AG10803 (cell line): ENCODE measurements at places on chromosomes 6 and 20.

DNA sequence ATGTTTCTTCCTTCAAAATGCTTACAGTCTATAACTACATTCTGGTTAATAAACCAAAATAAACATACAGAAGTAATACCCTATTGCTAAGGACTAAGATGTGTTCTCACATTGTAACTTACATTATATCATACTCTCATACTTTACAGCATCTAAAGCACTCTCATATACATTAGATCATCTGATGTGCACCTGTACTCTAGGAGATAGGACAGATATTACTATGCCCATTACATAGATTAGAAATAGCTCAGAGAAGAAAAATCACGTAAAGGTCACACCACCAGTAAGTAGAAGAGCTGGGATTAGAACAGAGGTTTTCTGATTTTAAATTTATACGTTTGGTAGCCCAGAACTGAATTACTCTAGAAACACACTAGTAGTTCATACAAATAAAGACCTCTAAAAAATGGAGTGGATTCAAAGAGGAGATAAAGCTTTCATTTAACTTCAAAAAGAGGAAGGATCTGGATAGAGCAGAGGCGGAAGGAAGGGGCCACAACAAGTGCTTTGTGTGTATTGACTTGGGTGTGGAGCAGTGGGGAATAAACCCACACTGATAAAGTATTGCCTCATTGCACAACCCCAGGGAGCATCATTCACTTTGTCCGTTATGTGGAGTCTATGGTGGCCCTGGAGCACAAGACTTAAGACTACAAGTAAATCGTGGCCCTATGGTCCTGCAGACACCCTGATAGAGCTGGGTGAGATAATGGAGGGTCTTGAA, 30.9 kb downstream of the SLC2A12 start:
- no peak for DNase-seq

GRCh38 chr20:53695797-53696527, 102.3 kb upstream of the ZNF217 start:
- DNase-seq = no peak

DNA sequence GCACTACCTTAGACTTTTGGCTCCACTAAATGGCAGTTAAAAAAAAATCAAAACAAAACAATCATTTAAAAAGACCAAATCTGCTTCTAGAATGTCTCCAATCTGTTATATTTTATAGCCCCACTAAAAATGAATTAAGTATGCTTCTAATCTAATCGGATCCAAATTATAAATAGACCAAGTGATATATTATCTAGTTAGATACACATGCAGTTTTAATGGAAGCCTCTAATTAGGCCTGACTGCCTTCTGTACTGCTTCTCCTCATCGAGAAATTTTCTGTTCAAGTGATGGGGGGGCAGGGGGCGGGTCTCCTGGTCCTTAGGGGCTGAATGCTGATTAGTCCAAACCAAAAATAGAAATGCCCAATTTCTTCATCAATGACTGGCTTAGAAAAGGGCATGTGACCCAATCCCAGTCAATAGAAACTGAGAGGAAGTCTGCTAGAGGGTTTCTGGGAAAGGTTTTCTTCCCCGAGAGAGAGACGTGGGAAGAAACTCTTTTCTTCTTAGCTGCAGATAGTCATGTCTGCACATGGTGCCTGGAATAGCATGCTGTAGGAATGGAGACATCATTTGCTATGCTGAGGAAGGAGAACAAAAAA, 6.9 kb downstream of the SESN1 start:
- no peak for DNase-seq

GRCh38 chr20:43176726-43177125, 13.0 kb downstream of the PTPRT start:
- DNase-seq = no peak

GRCh38 chr6:133277900-133278545, 36.9 kb downstream of the EYA4 start:
- no peak for DNase-seq

DNA sequence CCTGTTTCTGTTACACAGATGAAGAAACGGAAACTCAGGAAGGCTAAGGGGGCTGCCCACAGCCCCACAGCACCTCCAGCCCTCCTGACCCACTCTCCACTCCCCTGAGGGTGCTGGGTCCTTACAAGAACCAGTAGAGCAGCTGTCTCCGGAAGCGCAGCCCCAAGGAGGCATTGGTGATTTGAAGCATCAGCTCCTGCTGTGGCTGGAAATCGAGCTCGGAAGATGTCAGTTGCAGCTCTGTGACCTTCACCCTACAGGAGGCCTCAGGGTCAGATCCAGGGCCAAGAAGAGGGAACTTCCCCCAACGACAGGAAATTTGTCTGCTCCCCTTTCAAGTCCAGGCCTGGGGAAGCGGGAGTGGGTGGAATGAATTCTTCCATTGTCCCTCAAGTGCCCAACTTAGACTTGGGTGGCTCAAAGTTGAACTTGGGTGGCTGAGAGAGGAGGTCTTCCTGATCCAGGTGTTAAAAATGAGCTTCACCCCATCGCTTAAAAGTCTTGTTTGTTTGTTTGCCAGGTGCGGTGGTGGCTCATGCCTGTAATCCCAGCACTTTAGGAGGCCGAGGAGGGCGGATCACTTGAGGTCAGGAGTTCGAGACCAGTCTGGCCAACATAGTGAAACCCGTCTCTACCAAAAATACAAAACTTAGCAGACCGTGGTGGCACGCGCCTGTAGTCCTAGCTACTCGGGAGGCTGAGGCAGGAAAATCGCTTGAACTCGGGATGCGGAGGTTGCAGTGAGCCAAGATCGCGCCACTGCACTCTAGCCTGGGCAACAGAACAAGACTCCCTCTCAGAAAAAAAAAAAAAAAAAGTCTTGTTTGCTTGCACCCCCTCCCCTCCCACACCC, 1.9 kb downstream of the PLTP start:
- DNase-seq = no peak

- DNase-seq = no peak
Measured at GRCh38 chr20:15579688-15580087, 993.6 kb downstream of the KIF16B start.

DNA sequence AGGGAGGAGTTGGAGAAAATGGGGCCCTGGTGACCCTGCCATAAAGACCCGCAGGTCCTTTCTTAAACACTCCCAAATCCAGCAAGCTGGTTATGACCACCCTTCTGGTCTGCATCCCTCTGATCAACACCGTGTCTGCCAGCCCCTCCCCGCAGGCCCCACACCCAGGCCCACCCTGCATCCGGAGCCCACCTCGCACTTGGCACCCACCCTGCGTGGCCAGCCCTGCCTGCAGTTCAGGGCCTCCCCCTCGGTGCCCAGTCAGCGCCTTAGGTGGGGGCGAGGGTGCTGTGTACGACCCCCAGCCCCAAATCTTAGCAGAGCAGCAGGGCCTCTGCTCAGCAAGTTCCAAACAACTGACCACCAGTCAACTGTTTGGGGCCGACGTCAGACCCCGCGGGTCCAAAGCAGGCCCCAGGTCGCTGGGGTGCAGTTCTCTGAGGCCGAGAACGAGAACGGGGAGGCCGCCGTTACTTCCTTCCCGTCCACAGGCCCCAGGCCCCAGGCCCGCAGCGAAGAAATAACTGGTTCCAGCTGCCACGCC, 1.2 kb downstream of the ACSS1 start:
- no peak for DNase-seq

- no peak for DNase-seq
Measured at GRCh38 chr20:20134941-20135575, 82.7 kb downstream of the CFAP61 start.

DNA sequence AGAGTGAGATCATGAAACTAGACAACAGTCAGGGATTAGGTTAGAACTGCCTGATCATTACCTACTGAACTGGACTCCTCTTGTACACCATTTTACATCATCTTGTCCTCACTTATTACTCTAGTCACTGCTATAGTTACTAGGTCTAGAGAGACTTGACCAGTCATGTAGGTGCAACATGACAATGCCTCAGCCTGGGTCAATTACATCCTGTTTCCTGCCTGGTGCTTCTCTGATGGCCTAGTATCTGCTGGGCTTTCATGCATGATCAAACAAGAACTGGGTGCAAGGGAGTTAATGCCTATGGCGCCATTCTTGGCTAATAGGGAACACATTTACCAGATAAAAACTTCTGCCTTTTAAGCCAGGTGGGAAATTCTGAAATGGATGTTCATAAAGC, 39.2 kb upstream of the MMS22L start:
- DNase-seq = no peak

GRCh38 chr20:19855416-19855815, 97.4 kb downstream of the RIN2 start:
- DNase-seq = no peak

DNA sequence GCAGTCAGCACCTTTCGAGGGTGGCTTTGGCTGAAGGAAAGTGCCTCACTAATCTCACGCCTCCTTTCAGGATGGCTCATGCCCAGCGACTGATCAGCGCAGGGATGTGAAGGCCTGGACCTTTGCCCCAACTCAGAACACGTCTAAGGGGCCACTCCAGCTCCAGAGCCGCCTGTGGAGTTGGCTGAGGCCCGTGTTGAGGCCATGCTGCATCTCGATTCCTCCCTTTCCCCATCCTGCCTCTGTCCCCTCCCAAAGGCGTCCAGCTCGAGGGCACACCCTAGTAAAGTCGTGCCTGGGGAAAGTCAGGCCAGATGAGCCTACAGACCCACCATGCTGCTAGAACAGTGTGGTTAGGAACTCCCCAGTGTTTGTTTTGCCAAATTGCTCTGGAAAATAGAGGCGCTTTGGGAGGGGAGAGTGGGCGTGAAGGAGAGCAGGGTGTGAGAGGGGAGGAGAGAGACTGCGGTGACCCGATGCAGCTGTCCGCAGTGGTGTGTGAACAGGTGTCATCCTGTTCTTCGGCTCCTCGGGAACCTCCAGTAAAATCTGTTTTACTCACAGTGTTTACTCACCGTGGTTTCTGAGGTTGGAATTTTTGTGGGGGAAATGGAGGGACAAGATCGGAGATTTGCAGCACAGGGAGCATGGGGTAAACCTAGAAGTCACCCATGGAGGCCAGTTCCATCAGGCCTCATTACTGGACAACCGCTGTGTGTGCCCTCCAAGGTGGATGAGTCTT, 85.0 kb upstream of the PMEPA1 start:
- peak; percentile 38 for DNase-seq

GRCh38 chr6:143784316-143784715, 58.8 kb upstream of the LTV1 start:
- DNase-seq = peak; percentile 37

GRCh38 chr6:82410151-82410648, 46.6 kb downstream of the TPBG start:
- peak; percentile 20 for DNase-seq

GRCh38 chr6:42627044-42627443, 63.2 kb downstream of the UBR2 start:
- no peak for DNase-seq

GRCh38 chr6:43717822-43718221, 30.2 kb upstream of the MRPS18A start:
- DNase-seq = no peak

DNA sequence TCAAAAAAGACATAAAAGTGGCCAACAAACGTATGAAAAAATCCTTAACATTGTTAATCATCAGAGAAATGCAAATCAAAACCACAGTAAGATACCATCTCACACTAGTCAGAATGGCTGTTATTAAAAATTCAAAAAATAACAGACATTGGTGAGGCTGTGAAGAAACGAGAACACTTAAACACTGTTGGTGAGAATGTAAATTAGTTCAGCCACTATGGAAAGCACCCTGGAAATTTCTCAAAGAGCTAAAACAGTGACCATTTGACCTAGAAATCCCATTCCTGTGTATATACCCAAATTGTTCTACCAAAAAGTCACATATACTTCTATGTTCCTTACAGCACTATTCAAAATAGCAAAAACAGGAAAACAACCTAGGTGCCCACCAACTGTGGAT, 24.9 kb upstream of the NT5E start:
- DNase-seq = no peak

- no peak for DNase-seq
Measured at GRCh38 chr6:149440735-149441671, 40.9 kb downstream of the SUMO4 start.

DNA sequence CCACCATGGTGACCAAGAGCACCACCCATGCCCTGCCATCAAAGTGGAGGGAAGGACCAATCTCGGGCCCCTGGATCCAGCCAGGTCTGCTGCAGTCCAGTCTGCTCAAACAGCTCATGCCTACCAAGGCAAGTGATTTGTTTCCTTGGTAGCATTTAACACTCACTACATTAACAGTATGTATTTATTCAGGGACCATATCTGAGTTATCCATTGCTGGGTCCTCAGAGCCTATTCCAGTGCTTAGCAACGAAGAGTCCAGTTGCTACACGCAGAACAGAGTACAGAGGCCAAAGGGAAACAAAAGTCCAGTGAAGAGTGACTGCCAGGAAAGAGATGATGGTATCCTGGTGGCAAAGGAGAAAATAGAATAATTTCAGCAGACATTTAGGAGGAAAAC, 352.2 kb downstream of the PTPRT start:
- DNase-seq = no peak

DNA sequence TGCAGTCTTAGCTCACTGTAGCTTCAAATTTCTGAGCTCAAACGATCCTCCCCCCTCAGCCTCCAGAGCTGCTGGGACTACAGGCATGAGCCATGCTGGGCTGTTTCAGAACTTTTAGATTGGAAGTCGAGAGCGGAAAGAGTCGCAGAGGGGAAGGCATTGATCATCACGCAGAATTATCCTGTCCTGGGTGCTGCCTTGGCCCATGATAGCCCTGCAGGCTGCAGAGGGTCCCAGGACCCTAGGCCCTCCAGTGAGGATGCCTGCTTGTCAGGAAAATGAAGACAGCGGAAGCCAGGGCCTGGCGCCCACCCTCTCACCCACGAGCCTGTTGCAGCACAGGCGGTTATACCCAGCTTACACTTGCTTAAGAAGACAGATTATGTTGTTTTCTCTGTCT, 9.1 kb downstream of the TMEM181 start:
- DNase-seq = no peak

DNA sequence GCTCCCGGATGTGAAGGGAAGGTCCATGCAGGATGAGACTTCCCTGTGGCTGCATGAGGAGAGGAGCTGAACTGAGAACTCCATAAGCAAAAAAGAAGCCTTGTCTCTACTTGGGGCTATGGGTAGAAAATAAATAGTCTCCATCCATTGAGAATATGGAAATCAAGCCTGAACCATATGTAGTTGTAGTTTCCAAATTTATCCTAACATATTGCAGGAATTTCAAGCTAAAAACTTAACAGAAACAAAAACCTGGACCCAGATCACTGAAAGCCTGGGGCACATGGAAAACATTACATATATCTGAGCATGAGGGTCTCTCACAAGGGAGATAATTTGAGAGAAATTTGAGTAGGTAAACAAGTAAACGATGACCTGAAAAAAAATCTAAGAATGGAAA, 94.9 kb upstream of the C6orf118 start:
- DNase-seq = no peak

- no peak for DNase-seq
Measured at GRCh38 chr20:435558-435957, 26.8 kb downstream of the TBC1D20 start.
